ENCODE measurements at places on chromosomes 7 and 10.

DNA sequence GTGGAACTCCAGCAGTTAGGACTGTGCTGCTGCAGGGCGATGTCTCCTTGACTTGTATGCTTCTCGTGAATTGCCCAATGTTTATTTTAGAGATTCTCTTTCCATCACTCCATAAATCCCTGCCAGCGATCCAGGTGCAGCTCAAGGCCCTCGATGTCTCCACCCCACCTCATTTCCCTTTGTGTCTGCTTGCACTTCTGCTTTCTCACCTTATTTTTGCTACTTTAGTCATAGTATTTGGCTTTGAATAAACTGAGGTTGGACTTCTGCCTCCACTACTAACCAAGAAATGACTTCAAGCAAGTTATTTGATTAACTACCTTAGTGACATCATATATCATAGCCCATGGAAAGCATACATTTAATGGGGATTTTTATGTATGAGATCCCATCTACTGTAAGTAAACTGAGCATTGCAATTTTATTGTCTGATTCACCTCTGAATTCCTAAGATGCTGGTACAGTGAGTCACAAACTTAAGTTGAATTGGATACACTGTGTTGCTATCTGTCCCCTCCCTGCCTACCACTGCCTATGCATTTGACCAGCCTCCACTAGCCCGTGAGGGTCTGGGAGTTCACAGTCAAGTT lies 255.8 kb downstream of the ABCA13 start:
- DNase-seq = no peak

DNA sequence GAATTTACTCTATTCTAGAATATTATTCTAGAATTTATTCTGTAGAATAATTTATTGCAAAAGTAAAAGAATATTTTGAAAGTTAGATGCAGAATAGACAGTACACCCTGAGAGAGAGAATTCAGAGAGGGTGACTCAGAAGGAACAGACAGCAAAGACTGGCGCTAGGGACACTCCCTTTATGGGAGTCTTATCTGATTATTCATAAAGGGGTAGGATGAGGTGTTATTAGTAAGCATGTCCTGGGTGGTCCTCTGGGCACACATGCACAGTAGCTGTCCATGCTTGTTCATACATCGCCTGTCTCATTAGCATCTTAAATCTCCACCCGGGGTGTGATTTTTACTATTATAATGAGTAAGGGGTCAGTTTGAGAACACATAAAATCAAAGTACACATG lies 100.1 kb downstream of the XPNPEP1 start:
- DNase-seq = no peak

DNA sequence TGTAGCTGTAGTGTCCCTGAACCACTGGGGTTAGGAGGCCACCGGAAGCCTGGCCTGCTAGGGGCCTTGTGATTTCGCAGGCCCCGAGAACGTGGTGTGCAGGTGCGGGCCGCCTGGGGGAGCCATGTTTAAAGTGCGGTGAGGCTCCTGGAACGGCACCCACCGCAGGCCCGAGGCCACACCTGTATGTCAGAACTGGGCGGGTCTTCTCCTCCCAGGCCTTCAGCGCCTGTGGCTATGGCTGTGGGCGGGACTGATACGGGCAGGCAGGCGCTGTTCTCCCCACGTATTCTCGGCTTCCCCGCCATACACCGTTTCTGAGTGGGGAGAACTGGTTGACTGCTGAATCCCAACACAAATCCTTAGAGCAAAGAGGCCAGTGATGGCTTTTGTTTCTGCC lies 74.8 kb downstream of the DNAJB6 start:
- peak; percentile 21 for DNase-seq

- DNase-seq = no peak
Observed at GRCh38 chr10:9035355-9035754, 980.9 kb downstream of the GATA3 start.

DNA sequence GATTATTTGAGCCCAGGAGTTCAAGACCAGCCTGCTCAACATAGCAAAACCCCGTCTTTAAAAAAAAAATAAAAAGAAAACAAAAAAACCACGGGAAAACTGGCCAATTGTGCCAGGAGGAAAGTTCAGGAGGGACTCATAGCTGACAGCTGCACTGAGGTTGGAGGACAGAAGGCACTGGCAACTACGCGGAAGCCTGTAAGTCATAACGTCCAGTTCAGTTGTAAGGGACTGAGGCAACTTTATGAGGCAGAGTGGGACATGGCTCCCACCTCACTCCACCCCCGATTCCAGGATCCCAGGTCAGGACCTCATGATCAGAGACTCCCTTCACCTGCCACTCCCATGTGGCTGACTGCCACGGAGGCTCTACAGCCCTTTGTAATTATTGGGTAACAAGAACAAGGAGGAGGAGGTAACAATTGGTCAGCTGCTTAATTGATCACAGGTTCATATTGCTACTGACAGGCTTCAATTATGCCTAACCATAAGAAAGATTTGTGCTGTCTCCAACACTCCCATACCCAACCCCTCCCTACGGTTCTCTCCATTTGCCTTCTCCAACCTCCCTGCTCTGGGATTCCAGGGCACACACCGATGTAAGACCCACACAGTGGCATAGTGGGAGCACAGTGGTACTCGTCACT lies 1.9 kb upstream of the CCL24 start:
- DNase-seq = no peak

DNA sequence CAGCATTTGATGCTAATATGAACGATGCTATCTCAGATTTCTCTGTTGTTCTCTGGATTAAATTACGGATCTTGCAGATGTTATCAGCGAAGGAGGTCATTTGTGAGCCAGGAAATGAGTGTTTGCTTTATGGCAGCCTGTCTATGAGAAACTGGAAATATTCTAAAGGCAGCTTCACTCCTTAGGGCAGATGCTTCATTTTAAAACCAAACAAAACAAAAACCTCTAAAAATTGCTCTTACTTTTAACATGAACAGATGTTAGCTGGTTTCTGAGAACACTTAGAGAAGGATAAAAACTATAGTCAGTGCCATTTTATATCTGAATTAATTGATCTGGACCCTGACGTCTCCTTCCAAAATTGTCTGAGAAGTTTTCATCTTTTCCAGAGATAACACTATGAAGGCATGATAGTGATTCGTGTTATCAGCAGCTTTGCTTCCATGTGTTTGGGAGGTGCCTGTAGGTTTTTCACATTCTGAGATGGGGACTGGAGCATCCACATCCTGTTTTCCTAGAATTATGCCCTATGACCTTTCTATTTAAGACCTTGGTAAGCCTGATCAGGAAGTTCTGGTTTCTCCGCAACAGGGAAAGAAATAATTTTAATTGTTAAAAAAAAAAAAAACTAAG lies 53.1 kb downstream of the CPED1 start:
- no peak for DNase-seq

GRCh38 chr10:132961787-132962622 lies 19.6 kb upstream of the CFAP46 start:
- DNase-seq = peak; percentile 47

- no peak for DNase-seq
Observed at GRCh38 chr7:129615018-129615417, 3.5 kb downstream of the NRF1 start.
